Right lobe of liver (tissue), 6 donors: ENCODE measurements at places on chromosomes 5 and 9. TPM values are rescaled to one million over a fixed set of nuclear protein-coding genes. Genes with fewer than 3 reads are reported as not detected.

GRCh38 chr5:123496892-123497291 is 15.1 kb upstream of the CSNK1G3 start:
- peak; percentile 34 for DNase-seq

DNA sequence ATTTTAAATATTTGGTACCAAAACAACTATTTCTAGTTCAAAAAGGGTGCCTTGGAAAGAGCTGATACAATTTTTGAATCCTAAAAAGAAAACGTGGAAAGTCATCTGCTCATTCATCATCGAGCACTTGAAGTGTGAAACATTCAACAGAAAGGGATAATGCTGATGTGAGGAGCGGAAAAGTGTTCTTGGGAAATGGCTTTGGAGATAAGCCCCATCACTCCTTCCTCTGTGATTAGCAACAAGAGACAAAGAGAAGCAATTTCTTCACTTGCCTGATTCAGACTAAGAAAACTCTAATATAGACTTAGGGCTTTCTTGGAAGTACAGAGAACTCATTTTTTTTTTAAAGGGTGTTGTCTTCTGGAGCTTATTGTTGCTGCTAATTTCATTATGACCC is 74.9 kb downstream of the C9orf152 start:
- DNase-seq: no peak

DNA sequence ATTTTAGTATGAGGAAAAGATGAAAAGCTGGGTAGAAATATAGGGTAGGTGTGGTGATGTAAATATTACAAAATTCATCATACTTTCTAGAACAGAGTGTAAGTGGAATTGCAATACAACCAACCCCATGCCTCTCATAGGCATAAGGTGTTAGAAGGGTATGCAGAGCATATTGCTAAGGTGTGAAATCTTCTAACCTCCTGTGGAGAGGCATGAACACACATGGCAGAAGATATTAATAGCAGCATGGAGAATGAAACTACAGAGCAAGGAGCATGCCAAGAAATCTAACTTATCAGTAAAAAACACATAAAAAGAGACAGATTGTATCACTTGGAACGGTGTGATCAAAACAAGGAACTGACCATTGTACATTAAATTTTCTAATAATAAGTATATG is 441.5 kb downstream of the CDH18 start:
- DNase-seq: no peak

DNA sequence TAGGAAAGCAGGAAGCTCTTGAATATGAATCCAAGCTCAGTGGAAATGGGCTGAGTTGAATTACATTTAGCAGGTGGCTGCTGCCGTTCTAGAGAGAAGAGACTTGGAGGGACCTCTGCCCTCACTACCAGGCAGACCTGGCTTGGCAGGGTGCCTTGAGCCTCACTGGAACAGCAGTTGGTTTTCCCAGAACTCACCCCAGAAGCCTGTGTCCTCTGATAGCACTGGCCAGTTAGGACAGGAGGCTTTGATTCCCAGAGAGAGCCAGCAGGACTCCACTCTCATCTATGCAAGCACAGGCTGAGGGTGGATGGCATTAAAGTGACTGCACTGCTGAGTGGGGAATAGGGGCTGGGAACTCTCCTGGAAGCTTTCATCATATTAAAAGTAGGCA is 54.8 kb downstream of the PWWP2A start:
- DNase-seq: peak; percentile 88

INSL4 gene
- not detected for total RNA-seq
